ENCODE measurements at places on chromosomes 6 and 20. TPM values are rescaled to one million over a fixed set of nuclear protein-coding genes. Genes with fewer than 3 reads are reported as not detected.

Gene CTCFL
- polyA plus RNA-seq = not detected

Gene OLIG3
- polyA plus RNA-seq = not detected

Gene NNAT
- polyA plus RNA-seq = not detected

Gene PPP1R14C
- not detected for polyA plus RNA-seq

Gene HMGCLL1
- polyA plus RNA-seq = not detected

Gene NOTCH4
- 1.4 TPM for polyA plus RNA-seq

Gene CST4
- not detected for polyA plus RNA-seq

Gene MACROD2
- not detected for polyA plus RNA-seq

Gene GJA10
- polyA plus RNA-seq = not detected

Gene GSTA3
- not detected for polyA plus RNA-seq

Gene ZBP1
- polyA plus RNA-seq = 43.5 TPM

Gene PTK6
- polyA plus RNA-seq = not detected

Gene PDE7B
- polyA plus RNA-seq = 0.14 TPM

All from immature natural killer cell (primary cell).